ENCODE measurements at places on chromosomes 12 and 14.

GRCh38 chr12:111686574-111687105 is 787 bp downstream of the ACAD10 start:
- DNase-seq: peak; percentile 6

- DNase-seq: no peak
These were observed 775.1 kb downstream of the FLRT2 start for GRCh38 chr14:86305058-86305457.

DNA sequence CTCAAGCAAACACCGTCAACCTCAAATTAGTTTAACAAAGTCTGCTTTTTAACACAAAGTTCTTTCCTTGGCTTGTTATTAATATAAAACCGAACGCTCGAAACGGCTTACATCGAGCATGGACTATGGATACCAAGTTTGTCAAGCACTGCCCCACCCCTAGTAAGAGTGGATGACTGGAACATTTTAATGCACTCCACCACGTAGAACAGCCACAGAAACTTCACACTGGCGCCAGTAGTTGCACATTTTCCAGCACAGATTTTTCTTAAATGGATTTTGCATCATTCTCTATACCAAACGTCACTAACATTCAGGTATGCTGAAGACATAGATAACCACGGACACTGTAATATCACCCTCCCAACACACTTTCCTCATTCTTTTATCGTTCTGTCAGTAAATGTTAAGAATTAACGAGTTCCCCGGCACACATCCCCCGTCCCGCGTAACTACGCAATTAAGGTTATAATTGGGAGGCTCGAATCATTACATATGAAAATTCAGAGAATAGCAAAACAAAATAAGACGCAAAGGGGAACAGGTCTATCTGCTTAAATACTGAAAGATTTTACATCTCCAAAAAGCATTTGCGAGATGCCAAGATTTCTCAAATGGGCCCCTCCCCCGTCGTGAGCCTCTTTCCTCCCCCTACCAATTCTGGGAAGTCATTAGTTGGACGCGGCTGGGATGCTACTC is 990 bp downstream of the FERMT2 start:
- DNase-seq: peak; percentile 49

DNA sequence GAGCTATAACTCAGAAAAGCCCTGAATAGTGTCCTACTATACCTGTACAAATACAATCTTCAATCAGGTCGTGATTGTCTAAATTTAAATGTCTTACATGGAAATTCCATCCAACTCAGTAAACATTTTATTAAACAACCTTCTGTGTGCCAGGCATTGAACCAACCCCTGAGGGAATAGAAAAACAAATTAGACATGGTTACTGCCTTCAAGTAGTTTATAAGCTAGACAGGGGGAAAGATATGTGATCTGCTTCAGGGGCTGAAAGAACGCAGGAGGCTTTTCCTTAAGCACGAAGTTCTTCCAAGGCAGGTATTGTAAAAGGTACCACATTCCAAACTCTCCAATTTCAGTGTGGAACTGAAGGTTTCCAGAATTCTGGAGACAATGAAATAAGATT is 39.7 kb upstream of the STAB2 start:
- DNase-seq: no peak

GRCh38 chr14:56211084-56211483 is 92.9 kb downstream of the PELI2 start:
- DNase-seq: no peak

DNA sequence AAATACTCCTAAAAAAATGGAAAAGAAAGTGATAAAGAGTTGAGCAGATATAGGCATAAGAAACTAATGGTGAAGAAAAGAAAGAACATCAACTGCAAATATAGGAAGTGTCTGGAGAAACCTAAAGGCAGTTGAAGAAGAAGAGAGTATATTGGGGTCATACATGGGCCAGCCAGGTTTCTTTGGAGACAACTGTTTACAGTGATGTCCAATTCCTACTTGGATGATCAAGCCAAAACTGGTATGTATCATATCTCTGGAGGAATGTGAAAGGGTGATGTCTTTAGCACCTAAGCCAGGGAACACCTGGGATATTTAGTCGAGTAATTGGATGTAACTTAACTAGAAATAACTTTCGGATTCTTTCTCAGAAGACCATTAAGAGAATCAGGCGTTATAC is 129.3 kb upstream of the FLRT2 start:
- DNase-seq: no peak

DNA sequence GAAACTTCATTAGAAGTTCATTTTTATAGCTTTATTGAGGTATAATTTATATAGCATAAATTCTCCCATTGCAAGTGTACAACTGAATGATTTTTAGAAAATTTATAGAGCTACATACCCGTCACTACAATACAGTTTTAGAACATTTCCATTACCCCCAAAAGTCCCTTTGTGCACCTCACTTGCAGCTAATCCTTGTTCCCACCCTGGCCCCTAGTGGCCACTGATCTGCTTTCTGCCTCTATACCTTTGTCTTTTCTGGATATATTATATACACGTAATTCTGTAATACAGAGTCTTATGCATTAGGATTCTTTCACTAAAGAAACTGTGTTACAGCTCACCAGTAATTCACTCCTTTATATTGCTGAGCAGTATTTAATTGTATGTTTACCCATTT is 145.1 kb upstream of the DIO2 start:
- no peak for DNase-seq

- no peak for DNase-seq
These were observed 15.1 kb downstream of the PHETA1 start for GRCh38 chr12:111353603-111354295.

DNA sequence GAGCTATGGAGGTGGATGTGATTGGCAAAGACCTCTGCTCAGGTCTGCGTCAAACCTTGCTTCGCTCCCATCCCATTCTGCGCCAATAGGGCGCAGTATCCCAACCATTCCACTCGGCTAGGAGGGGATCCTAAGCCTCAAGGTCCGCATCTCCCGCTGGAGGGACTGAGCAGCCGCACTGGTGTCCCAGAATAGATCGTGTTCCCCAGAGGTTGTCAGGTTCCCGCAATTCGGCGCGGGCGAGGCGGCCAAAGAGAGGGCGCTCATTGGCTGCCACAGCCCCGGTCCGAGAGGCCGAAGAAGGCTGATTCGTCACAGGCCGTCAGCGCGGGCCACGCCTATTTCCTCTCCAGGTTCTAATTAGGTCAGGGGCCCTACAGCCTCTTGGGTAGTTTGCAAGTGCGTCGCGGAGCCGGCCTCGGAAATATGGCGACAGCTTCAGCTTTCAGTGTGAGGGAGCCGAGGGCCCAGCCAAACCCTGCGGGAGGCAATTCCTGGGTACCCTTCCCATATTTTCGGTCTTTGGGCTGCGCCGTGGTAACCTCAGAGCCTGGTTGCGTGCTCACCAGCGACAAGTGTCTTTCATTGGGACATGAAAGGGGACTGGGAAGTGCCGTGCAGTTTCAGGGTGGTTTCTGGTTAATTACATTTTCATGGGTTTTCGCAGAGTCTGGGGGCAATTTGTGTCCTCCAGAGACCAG is 5.0 kb downstream of the OR10AD1 start:
- peak; percentile 93 for DNase-seq

DNA sequence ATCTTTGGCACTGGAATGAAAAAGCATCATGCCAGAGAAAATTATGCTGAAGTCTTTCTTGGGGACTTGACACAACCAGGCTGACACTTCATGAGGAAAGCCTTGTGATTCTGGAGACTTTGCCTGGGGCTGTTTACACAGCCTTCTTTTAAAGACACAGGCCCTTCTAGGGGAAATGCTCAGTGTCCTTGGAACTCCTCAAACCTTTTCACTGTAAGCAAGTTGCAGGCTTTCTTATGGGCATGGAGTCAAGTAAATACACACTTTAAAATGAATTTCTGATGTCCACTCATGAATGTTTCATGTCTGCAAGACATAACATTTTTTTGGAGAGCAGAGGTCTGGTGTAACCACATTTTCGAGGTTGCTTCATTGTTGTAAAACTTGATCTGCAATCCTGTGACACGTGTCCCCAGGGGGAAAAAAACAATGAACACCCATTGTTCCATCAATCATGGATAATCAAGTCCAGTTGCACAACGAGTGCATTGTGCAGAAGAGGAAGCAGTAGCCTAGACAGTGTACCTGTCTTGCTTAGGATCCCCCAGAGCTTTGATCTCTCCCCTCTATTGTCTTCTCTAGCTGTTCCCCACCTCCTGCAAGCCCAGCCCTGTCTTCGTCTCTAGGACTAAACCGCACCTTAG is 155.1 kb upstream of the PRICKLE1 start:
- peak; percentile 83 for DNase-seq

DNA sequence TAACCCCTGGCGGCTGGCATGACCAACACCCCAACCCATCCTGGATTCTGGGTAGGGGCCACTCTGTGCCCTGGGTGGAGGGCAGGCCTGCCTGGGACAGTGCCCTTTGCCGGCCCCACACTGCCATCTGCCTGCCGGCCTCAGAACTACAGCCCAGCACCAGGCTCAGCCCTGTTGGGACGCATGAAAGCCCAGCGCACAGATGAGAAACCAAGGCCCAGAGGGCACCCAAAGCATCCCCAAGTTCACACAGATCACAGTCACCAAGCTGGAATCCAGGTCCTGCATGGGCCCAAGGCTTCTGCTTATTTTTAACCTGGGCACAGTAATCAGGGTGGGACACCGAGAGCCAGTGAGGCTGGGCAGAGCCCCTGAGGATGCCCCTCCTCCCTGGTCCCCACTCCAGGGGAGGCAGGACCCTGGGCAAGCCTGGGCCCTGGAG is 26.2 kb downstream of the RFLNA start:
- DNase-seq: peak; percentile 46

GRCh38 chr12:126935435-126935834 is 1331.5 kb upstream of the TMEM132C start:
- no peak for DNase-seq
